ENCODE measurements at places on chromosomes 7 and 10.

DNA sequence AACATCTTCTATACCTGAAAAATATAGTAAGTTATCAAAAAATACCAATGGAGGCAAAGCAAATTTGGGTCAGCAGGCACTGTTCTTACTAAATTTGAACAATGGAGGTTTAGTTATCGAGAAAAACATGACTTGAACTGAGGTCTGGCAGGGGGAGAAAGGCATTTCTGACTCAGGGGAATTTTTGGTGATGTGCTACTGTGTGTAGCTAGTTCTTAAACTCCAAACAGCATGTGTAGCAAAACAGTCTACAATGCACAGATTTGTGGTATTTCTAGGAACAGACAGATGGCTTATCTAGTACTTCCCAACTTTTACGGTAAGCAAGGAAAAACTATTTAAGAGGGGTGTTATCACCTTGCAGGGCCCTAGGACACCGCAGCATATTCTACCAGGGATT lies 311.6 kb upstream of the LRRN3 start:
- DNase-seq, result no peak

DNA sequence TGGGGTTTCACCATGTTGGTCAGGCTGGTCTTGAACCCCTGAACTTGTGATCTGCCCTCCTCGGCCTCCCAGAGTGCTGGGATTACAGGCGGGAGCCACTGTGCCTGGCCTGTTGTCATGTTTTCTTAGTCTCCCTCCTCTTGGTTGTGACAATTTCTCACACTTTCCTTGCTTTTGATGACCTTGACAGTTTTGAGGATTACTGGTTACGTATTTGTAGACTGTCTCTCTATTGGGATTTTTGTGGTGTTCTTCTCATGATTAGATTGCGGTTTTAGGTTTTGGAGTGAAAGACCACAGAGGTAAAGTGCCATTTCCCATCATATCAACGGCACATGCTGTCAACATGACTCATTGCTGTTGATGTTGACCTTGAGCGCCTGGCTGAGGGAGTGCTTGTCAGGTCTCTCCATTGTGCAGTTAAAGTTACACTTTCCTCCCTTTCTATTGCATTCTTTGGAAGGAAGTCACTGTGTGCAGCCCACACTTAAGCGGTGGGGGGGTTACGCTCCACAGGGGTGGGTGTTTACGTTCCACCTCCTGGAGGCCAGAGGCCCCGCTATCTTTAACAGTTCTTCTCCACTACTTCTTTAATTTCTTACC lies 10.8 kb downstream of the NEURL1 start:
- peak; percentile 77 for DNase-seq

GRCh38 chr10:10967581-10968256 lies 50.0 kb upstream of the CELF2 start:
- no peak for DNase-seq

DNA sequence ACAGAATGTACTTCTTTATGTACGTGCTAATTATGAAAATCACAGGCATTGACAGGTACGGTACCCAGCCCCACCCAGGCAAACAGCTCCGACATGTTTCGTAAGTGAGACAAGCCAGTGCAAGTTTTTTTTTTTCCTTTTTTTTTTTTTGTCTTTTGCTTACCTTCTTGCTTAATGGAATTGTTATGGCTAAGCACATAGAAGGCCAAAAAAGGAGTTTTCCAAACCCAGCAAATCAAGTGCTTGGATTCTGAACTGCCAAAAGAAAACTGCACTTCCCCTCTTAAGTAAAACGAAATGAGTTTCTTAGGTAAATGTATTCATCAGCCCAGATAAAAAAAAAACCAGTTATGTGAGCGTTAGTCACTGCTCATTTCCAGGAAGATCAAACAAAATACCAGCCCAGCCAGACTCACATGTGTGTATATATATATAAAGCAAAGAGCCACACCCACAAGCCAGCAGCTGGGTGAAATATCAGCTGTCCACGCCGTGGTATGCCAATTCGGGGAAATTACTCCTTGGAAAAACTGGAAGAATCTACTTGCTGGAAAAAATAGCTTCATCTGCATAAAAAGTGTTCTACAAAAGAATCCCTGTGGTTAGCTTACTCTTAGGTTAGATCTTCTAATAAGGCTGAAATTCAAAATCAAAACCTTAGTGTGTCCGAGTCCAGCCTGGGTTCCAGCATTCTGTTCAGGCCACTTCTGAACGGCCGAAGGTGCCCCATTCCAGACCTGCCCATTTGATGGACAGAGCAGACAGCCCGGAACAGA lies 8.0 kb downstream of the KLF6 start:
- peak; percentile 40 for DNase-seq

GRCh38 chr7:12211711-12212485 lies 804 bp downstream of the TMEM106B start:
- DNase-seq, result no peak

- no peak for DNase-seq
Measured at GRCh38 chr7:94643771-94644545, 12.0 kb downstream of the SGCE start.

GRCh38 chr7:90832726-90833125 lies 236.6 kb downstream of the CDK14 start:
- DNase-seq, result no peak

DNA sequence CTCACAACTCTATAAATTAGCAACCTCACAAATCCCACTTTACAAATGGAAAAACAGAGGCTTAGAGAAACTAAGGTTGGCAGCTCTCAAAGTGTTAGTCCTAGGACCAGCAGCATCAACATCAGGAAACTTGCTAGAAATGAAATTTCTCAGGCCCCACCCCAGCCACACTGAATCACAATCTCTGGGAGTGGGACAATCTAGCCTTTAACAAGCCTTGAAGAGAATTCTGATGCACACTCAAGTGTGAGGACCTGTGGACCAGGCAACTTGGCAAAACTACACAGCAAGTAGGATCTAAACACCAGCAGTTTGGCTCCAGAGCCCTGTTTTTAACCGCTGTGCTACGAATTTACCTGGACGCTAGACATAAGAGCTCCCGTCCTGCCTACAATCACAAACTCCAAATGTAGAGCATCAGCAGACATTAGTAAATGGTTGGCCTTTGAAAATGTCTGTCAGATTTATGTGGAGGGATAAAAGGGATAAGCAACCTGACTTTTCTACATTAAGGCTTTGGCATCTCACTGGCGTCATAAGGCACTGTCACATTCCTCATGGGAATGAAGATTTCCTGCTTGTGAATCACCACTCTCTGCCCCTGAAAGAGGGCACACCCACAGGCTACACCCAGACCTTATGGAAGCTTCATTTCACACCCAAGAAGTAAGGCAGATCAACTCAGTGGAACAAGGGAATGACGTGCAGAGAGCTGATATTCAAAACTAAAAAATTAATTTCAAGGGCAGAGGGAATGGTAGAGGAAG lies 34.5 kb downstream of the PPP1R3C start:
- DNase-seq, result no peak

- no peak for DNase-seq
Measured at GRCh38 chr7:147885869-147886268, 704.7 kb upstream of the C7orf33 start.

DNA sequence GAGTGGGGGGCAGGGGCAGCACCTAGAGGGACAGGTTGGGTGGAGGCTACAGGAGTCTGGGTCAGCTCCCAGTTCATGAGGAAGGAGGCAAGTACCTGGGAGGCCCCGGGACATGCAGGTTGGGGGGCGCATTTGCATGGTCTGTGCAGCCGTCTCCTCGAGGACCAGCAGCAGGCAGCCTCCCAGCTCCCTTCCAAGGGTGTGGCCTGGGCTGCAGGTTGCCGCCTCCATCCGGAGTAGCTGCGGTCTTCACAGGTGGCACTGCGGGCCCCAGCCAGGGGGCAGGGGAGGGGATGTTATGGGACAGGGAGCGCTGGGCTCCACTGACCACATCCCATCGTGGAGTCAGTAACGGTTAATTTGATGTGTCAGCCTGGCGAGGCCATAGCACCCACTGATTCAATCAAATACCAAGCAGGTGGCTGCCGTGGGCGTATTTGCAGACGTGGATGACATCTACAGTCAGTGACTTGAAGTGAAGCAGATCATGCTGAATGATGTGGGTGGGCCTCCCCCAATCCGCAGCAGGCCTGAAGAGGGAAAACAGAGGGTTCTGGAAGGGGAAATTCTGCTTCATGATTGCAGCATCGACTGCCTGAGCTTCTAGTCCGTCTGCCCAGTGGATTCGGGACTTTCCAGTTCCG lies 81.6 kb downstream of the PRKAG2 start:
- DNase-seq, result no peak

GRCh38 chr7:108136191-108136688 lies 6.1 kb upstream of the LAMB4 start:
- DNase-seq, result no peak

DNA sequence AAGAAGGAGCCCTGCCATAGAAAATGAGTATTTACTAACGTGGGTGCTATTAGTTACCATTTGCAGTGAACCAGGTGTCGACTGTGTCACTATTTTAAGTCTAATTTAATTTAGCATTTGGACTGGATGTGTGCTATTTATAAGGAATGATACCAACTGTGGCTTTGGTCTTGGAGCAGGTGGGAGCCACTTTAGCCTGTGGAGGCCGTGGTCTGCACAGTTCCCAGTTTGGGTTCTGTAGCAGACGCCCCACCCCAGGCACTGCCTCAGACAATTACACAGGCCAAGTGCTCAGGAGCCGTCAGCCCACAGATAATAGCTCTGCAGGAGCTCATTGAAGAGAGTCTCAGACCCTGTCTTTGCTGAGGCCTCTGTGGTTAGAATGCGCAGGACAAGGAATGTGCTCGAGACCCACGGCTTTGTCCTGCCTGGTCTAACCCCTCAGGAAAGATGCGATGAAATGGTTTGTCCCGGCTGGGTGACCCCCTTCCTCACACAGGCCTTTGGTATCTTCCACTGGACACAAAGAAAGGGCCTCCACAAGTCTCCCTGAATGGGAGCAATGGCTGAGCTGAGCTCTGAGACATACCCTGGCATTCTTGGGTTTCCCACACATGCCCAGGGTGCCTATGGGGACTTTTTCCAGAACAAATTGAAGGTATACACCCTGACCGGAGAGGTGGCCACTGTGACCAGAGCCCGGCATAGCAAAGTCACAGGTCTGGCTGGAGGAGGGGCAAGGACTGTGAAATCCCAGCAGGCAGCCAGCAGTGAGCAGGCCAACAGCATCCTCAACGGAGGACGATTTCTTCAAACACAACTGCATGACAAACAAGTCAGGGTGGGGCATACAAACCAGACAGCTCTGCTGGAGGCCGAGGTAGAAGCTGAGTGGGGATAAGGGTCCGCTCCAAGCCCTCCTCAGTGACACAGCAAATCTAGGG lies 251.2 kb downstream of the ARHGAP12 start:
- DNase-seq, result no peak

DNA sequence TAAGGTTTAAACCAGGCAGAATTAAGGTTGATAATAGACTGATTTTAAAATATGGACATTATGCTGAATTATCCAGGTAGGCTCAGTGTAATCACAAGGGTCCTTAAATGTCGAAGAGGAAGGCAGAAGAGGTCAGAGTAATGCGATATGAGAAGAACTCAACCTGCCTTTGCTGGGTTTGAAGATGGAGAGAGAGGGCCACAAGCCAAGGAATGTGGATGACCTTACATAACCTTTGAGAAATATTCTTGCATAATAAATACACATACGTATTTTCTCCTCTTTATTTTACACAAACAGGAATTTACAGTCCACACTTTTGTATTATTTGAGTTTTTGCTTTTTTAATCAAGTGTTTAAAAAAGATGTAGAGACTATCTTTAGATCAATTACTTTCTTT lies 88.5 kb downstream of the ST7 start:
- DNase-seq, result no peak

- peak; percentile 23 for DNase-seq
Measured at GRCh38 chr7:26061678-26062603, 90.1 kb upstream of the NFE2L3 start.

- DNase-seq, result no peak
Measured at GRCh38 chr7:17440831-17441230, 142.4 kb downstream of the AHR start.

All from hepatic stellate cell (primary cell).